ENCODE measurements at places on chromosomes 3 and 15. TPM values are rescaled to one million over a fixed set of nuclear protein-coding genes. Genes with fewer than 3 reads are reported as not detected.

Gene PIGZ
- total RNA-seq, result 3.1 TPM

Gene UTS2B
- not detected for total RNA-seq

Gene IL12A
- not detected for total RNA-seq

Gene NRROS
- 1.9 TPM for total RNA-seq

Gene OSTN
- total RNA-seq, result not detected

Gene TJP1
- total RNA-seq, result 159 TPM

Gene B3GNT5
- 21.7 TPM for total RNA-seq

Gene ATP10A
- total RNA-seq, result 29.7 TPM

Gene POC1A
- 5.0 TPM for total RNA-seq

Gene SLC15A2
- total RNA-seq, result 4.7 TPM

DNA sequence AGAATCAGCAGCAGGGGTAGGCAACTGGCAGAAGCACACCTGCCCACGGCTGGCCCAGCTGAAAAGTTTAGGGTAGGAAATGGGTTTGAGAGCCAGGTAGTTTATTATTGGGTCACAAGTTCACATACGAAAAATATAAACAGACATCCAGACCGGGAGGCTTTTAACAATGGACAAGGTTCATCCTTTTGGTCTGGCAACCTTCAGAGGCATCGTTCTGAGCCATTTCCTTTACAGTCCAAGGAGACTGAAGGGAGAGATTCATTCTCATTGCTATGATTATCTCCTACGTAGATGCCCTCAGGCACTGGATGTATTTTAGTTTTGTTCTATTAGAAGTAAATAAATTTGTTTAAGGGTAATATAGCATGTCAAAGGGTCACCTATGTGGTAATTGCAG lies 248.0 kb upstream of the THBS1 start:
- DNase-seq, result no peak

GRCh38 chr3:177341736-177342419 lies 144.6 kb upstream of the TBL1XR1 start:
- no peak for DNase-seq

DNA sequence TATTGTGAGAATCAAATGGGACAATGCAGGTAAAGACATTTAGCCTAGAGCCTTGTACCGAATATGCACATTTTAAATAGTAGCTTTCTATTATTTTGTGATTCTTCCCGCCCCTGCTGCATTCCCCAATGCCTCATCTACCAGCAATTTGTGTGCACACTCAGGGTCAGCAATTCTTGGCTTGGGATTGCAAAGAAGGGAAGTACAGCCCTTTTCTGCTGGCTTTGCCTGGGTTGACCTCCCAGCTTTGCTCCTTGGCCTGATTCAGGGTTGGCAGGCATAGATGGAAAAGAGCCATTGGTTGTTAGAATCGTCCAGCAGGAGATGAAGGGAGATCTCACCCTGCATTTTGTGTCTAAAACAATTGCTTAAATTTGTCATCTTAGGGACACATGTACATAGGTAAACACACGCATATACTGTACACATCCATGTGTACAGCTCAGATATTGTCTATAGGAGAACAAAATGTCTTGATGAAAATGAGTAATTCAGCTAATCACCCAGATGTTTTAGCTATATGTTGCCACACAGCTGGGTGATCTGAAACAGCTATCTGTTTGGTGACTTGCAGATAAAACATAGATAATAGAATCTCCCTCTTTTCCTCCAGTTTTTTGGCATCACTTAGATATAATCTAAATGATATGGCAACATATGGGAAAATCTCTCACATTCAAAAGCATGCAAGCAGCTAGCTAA lies 340.9 kb upstream of the TBL1XR1 start:
- DNase-seq, result peak; percentile 83

- peak; percentile 38 for DNase-seq
These were observed 184.0 kb upstream of the CNTN6 start for GRCh38 chr3:908839-909238.

DNA sequence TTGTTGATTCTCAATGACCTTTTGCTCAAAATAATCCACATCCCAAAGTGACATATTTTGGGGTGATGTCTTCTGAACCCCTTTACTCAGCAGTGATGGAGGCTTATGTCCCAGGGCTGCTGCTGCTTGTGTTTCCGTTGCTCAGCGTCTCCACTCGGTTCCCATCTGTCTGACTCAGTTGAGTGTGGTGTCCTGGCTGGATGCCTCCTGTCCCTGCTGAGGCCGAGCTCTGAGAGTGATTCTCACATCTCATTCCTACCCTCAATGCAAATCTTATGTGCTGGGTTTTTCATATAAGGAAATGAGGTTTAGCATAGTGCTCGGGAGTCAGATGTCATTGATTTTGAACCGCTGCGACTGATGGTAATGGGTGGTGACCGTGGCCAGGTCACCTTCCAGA lies 247.4 kb downstream of the GABRG3 start:
- no peak for DNase-seq

GRCh38 chr3:46367811-46368210 lies 2.9 kb upstream of the CCR5 start:
- no peak for DNase-seq

DNA sequence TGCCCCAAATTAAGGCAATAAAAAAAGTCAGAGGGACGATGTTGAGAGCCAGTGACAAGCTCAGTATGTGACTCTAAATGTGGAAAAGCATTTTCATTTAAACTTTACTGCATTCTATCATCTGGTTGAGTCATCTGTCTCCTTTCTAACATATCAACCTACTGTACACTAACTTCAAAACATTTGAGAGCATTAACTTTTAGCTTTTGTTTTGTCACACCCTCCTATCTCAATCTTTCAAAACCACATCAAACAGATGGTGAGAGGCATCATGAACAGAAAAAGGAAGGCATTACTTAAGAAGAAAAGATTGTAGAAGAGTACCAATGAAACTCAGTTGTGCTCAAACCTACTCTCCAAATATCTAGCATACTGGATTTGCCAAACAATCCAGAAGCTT lies 4.8 kb downstream of the LRRC58 start:
- no peak for DNase-seq

- DNase-seq, result no peak
These were observed 1.9 kb downstream of the ZBTB47 start for GRCh38 chr3:42655331-42655888.

DNA sequence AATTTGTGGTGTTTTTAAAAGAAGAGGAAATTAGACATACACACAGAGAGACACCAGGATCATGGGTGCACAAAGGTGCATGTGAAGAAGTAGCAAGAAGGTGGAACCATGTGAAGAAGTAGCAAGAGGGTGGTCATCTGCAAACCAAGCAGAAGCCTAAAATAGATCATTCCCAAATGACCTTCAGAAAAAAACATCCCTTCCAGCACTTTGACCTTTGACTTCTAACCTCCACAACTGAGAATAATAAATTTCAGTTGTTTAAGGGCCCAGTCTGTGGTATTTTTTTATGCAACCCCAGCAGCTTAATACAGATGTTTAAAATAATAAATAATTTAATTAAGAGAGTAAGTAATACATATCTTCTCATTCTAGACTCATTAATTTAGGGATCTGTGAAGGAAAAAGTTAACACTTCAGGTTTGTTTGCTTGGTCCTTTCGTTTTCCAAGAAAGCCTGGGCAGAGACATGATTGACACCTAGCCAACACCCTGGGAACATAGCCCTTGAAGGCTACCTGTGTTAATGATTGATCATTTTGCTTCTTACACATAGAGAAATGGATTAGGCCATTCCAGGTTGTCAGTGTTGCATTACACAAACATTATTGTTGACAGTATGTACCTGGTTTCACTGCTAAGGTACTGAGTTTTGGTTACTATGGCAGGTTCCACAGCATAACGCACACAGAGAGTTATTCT lies 1331.2 kb upstream of the GBE1 start:
- peak; percentile 47 for DNase-seq

DNA sequence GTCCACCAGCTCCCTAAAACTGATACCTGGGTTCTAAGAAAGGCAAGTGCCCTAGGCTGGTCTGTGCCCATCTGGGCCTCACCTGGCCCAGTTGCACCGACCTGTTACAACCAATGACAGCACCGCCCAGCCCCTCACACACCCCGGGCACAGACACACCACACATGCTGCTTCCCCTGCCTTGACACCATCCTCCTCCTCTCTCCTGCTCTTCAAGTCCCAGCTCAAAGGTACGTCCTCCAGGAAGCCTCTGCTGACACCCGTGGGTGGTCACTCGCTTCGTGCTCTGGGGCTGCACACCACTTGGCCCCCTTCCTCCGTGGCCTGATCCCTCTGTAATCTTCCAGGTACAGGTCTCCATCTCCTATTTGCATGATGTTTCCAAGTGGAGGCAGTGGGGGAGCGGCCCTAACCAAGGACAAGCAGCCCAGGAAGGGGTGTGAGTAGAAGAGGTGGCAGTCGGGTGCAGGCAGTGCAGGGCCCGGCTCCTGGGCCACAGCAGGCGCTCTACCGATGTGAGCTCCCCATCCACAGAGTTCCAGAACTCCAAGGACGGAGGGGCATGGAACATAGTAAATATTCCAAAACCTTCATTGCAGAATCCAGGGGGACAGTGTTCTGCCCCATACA lies 144.6 kb downstream of the NUP210 start:
- DNase-seq, result no peak

DNA sequence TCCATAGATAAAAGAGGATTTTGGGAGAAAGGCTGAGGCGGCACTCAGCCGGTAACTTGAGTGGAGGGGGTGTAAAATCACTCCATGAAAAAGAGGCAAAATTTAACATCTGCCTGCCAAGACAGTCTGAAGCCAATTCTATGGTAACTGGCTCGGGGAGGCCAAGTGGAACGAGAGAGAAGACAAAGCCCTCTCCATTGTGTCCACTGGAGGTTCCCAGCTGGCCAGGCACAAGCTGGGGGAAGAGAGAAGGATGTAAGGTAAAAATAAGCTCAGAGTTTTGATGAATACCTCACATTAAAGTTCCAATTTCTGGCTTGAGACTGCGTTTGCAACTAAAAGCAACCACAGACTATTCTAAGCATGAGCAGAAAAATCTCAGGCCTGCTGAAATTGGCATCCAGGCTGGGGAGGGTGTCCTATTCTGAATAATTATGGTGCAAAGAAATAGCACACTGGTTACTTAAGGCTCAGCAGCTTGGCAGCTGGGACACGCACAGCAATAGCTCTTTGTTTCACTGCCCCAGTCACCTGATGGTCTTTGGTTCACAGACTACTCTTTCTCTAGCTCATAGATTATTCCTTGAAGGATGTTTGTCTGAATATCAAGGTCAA lies 48.8 kb downstream of the CHRD start:
- DNase-seq, result no peak

DNA sequence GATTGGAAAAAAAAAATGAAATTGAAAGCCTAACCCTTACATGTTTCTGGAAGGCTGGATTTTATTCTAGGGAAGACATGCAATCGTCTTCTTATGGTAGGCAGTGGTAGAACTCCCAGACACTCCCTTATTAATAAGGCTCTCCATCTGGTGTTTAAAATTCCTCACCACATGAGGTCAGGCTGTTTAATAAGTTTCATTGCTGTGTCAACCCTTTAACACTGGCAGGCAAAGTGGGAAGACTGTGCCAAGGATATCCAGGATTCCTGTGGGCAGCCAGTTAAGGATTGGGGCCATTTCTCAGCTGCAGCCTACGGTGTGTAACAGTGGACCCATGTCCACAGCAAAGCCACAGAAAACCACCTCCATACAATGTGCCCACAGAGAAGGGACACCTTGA lies 225.5 kb upstream of the CHRM5 start:
- peak; percentile 71 for DNase-seq

DNA sequence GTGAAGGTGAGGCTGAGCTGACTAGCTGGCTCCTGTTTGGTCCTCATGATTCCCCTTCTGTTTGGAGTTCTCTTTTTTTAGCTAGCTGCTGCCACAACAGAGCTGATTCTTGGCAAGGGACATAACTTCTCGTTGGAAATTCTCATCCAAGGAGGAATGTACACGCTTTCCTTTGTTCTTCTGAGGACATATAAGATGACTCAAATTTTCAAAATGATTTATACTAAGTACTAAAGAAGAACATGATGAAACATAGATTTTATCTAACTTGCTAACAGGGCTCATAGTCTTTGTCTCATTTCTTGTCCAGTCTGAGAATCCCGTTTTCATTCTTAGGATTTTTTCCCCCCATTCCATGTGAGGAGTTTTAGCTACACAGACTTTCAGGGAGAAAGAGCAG lies 2.9 kb upstream of the TFG start:
- no peak for DNase-seq

- DNase-seq, result peak; percentile 84
These were observed 740 bp upstream of the ZBTB47 start for GRCh38 chr3:42652611-42653302.

GRCh38 chr3:76941376-76941775 lies 98.5 kb upstream of the ROBO2 start:
- no peak for DNase-seq
